ENCODE measurements at places on chromosomes 2 and 18. TPM values are rescaled to one million over a fixed set of nuclear protein-coding genes. Genes with fewer than 3 reads are reported as not detected.

DNA sequence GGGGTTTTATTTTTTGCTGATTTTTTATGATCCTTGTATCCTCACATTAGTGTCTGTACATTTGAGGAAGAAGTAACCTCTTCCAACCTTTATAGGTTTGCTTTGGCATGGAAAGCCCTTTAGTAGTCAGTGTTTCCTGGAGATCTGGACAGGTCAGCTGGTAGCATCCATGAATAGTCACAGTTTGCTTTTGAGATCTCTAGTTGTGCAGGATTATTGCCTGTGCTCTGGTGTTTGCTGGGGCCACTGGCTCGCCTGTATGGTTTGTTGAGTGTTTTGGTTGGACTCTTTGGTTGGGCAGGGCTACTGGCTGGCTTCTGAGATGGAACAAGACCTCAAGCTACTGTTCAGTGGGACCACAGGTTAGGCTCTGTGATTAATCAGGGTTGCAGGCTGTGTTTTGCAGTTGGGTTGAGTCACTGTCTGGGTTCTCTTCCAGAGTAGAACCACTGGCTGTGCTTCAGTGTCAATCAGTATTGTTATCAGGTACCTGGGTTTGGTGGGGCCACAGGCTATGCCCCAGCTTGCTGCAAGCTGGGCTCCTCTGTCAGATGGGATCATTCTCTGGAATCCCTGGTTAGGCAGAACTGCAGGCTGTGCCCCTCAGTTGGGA lies 20.0 kb downstream of the SP140L start:
- ATAC-seq = no peak

DNA sequence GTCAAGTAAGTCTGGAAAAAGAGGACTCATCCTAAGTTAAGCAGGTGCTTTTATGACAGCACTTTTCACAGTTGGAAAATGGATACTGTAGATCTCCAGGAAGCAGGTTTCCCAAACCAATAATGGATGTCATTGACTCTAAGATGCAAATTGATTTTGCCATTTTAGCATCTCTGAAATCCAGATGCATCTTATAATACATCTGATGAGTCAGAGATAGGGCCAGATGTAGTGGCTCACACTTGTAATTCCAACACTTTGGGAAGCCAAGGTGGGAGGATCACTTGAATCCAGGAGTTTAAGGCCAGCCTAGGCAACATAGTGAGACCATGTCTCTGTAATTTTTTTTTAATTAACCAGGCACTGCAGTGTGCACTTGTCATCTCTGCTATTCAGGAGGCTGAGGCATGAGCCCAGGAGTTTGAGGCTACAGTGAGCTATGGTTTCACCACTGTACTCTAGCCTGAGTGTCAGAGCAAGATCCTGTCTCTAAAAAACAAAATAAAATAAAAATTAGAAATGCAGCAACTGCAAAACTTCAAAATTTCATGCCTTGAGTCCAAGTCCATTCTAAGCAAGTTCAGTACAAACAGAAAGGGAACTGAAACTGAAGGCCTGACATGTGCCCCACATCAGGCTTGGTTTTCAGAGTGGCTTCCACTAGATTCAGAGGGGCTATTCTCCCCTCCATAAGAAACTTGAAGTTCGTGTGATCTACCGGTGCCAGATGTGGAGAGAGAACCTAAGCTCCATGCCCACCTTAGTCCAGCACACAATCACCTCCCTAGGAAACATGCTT lies 267.8 kb upstream of the NCKAP5 start:
- no peak for ATAC-seq

DNA sequence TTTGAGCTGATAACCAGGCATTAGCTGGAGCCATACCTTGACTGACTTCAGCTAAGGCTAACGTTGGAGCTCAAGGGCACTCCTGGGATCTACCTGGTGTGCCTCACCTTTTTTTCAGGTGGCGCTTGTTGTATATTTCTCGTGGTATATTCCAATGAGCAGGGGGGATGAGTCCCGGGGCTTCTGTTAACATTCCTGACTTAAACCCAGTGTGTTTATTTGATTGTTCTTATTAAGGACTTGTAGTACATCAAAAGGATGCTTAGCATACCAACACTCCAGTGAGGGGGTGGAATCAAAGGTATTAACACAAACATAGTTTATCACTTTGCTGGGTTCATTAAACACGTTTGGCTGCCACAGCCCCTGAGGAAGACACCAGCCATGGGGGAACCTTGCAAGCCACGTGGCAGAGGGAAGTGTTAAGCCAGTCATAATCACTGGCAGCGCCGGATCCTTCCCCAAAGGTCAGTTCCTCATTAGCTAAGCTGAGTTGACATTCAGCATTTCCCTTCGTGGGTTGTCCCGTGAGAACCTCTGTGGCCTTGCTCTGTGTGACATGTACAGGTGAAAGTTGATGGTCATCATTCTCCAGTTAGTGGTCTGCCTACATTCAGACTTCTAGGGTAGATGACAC lies 119.5 kb upstream of the MCFD2 start:
- ATAC-seq = no peak

GNLY gene
- 3.1 TPM for total RNA-seq

SLC14A1 gene
- total RNA-seq = 2.3 TPM

TMEM169 gene
- total RNA-seq = 0.78 TPM
